ENCODE measurements at places on chromosomes 11 and 22.

DNA sequence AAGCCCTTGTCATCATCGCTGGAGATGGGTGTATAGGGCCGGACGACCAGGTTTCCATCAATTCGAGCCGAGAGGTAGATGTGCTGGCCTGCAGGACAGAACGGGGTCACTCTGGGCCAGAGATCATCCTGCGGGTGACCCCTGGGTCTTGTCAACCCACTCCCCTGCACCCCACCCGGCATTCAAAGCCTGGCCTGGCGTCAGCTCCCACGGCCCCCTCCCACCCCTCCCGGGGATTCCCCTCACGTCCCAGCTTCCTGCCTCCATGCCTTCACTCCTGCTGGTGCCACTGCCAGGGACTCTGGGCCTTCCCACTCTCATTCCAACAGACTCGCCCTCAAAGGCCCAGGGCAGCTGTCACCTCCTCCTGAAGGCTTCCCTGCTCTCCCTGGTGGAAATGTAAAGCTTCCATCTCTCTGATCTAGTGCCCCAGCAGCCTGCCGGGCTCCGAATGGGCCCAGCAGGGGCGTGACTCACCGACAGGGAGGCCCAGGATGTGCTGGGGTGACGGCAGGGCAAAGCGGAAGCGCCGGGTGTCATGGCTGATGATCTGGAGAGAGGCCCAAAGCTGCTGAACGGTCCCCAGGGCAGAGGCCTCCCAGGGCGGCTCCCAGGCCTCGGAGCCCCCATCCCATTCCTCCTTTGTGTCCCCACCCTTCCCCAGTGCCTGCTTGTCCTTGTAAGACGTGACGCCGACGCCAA, 9.3 kb downstream of the ATP5MGL start:
- no peak for DNase-seq

- no peak for DNase-seq
Observed at GRCh38 chr22:43200031-43200430, 13.1 kb upstream of the TTLL12 start.

- DNase-seq, result no peak
Observed at GRCh38 chr22:21921729-21922128, 30.9 kb downstream of the PPM1F start.

- no peak for DNase-seq
Observed at GRCh38 chr11:103594283-103594682, 442.2 kb upstream of the DDI1 start.

DNA sequence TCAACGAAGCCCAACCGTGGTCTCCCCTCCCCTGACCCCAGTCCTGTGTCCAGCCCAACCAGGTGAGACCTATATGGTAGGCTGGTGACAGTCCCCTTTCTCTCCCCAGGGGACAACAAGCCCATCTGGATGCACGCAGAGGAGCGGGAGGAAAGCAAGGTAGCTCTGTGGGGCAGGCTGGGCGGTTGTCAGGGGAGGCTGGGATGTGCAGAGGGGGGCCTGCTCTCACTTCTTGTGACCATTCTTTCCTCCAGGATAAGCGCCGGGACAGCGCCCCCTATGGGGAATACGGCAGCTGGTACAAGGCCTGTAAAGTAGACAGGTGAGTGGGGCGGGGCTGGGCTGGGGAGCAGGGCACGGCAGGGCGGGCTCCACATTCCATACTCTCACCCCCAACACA, 3.5 kb upstream of the RAB1B start:
- DNase-seq, result no peak

- no peak for DNase-seq
Observed at GRCh38 chr11:118521892-118522311, 5.4 kb upstream of the TTC36 start.

GRCh38 chr11:68575025-68575665, 109.2 kb upstream of the GAL start:
- DNase-seq, result no peak

GRCh38 chr22:44012162-44012561, 11.9 kb upstream of the PARVB start:
- DNase-seq, result no peak

DNA sequence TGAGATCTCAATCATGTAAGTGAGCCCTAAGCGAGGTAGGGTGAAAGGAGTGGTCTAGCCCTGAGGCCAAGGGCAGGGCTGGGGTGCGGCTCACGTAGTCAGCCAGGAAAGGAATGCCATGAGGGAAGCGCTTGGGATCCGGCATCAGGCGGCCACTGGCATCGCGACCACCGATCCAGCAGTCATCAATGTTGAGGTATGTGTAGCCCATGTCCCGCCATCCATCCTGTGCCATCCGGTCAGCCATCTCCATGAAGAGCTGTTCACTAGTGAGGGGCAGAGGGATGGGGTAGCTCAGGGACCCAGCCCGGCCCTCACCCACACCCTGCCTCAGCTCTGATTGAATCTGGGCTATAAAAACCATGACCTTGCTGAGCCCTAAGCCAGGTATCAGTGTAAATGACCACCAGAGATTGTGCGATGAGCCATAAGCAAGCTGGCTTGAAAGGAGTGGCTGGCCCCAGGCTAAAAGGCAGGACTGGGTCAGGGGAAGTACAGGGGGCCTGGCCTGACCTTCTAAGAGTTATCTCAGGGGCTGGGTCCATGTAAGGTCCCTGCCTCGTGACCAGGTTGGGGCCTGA, 2.9 kb downstream of the NAGA start:
- DNase-seq, result no peak

GRCh38 chr11:1881442-1882264, 10.0 kb downstream of the PRR33 start:
- no peak for DNase-seq

DNA sequence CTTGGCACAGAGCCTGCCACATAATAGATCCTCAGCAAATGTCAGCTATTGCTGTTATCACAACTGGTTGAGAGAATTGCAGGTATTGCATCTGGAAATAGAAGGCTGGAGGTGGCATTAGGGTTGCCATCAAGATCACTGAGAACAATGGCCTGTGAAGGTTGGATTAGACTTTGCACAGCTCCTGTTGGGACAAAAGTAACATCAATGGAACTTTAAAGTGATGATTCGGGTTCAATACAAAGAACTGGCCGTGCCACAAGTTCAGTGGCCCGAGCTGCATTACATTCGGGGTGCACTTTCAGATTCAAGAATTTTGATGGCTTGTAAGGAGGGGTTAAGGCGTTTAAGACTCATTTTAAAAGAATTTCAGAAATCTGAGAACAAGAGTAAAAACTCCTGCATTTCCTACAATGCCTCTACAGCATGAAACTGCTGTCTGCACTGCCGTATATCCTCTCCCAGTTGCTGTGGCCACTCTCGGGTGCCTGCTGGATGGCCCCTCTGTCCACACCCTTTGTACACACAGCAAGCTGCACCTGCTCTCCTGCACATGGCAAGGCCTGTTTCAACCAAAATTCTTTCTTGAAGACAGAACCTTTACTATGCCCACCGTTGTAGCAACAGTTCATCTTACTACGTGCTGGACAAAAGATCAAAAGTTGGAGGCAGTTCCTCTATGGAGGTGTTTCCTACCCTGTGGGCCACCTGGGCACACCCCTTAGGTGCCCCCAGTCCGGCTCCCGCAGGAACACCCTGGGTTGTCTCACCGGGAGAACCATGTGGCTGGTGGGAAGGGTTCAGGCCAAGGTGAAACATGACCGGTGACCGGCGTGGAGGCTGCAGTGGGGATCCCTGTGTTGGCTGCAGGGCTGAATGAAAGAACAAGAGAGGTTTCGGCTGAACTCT, 17.5 kb upstream of the SHANK2 start:
- DNase-seq, result no peak

DNA sequence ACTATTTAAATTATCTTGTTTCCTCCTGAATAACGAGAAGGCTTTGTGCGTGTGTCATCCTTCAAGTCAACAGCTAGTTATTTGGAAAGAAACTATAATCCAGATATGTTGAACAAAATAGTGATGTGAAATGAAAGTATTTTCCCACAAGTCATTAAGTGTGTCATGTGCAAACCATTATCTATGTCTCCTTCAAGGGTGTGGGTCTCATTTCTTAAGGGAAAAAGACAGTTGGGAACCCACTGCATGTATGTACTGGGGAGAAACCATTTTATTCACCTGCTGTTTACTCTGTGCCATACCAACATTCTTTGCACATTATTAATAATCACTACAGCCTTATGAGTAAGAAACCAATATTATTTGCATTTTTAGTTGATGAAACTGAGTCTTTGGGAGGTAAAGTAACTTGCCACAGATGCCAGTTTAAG, 145.3 kb upstream of the CTSC start:
- DNase-seq, result no peak

DNA sequence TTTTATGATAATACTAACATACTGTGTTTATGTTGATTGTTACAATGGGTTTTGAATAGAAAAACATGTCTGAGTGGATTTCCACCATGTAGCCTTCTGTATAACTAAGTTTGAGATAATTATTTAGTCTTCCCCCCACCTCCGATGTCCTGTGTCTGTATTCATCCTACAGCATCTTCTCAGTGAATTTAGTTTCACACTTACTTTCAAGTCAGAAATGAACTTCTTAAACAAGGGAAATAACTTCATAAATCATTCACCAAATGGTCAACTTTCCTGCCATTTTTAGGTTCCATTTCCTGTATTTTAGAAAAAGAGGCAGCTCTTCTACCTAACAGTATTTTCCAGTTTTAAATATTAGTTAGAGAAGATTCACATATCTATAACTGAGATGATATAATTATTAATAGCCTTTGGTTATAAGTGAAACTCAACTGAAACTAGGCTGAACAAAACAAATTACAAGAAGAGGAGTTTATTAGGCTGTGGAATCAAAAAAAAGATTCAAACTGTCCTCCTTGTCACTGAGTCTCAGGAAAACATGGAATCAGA, 3.5 kb downstream of the OR51B5 start:
- no peak for DNase-seq

- no peak for DNase-seq
Observed at GRCh38 chr22:48161298-48161697, 1398.8 kb downstream of the TBC1D22A start.

- no peak for DNase-seq
Observed at GRCh38 chr22:45238957-45239680, 1.6 kb downstream of the KIAA0930 start.

DNA sequence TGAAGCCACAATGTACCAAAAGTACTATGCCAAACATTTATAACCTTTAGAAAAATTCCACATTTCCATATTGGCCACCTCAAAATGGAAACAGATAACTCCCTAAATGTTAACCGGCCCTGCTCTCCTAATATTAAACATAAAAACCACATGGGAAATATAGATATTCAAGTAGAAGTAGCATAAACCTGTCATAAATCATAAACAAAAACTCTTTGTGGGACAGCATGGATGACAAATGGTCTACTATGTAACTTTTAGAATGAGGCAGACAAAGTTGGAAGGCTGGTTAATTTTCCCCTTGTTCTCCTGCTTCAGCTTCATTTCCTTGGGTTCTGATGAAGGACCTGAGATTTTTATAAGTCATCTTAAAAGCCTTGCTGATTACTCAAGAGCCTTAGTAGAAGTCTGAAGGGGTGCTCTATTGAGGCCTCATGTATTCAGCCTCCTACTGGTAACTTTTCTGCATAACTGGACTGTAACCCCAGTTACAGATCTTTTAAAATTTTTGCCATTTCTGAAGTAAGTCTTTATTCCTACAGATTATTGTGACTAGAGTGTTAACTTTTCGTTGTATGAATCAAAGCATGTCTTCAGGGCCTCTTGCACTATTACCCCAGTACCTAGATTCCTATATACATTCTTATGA, 116.4 kb downstream of the STIM1 start:
- no peak for DNase-seq

DNA sequence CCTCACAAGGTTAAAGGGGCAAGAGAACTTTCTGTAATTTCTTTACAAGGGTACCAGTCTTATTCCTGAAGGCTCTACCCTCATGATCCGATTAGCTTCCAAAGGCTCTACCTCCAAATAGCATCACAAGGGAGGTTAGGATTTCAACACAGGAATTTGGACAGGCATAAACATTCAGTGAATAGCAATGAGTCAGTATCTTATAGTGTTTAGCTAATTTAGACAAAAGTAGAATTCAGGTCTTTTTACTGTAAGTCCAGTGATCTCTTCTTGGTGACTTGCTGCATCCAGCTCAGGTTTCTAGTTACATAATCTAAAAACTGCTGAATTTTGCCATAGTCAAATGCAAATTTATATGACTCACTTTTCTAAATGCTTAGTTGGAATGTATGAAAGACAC, 1995.6 kb upstream of the RAG2 start:
- no peak for DNase-seq

- no peak for DNase-seq
Observed at GRCh38 chr11:44625759-44626523, 60.5 kb downstream of the CD82 start.

DNA sequence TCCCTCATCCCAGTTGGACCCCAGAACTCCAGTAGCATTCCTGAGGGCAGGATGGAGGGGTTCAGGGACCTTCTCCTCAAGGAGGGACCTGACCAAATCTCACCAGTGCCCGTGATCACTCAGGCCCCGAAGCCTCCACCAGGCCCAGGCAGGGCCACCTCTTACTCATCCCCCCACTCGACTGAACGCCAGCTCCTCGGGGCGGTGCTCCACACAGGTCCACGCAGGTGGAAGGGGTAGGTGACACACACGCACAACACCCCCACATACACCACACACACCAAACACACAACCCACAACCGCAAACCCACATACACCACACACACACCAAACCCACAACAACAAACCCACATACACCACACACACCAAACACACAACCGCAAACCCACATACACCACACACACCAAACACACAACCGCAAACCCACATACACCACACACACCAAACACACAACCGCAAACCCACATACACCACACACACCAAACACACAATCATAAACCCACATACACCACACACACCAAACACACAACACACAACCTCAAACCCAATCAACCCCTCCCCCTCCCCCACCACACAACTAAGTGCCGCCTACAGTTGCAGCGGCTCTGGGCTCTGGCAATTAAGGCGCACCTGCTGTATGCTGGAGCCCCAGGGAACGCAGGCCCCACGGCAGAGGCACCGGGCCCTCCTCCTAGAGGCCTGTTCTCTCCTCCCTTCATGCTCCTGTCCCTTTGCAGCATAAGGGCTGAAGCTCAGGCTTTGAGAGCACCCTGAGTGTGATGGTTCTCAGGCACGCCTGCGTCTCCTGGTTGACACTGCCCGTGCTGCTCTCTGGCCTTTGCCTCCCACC, 1318.1 kb downstream of the TBC1D22A start:
- DNase-seq, result no peak

DNA sequence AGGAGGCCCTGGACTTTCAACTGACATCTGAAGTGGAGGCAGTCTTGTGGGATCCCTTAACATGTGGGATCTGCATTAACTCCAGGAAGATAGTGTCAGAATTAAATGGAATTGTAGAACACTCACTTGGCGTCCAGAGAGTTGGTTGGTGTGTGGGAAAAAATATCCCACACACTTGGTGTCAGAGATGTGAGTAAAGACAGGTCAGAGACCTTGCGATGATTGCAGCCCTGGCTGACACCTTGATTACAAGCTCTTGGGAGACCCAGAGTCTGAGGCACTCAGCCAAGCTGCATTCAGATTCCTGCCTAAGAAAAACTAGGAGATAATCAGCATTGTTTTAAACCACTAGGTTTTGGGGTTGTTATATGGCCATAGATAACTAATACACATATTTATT, 7.2 kb upstream of the TPCN2 start:
- no peak for DNase-seq

DNA sequence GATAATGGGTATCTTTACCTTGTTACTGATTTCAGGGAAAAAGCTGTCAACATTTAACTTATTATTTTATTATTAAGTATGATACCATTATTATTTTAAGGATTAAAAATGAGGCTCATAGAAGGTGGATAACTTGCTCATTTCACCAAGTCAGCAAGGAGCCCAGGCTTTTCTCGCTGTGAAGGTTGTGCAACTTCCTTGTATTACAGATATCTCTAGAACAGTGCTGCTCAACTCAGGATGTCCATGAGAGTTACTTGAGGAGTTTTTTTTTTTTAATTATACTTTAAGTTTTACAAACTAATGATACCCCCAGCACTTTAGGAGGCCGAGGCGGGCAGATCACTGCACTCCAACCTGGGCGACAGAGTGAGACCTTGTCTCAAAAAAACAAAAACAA, 98.2 kb downstream of the INSC start:
- no peak for DNase-seq

Measured in stimulated activated CD4-positive, alpha-beta T cell treated with anti-CD3 and anti-CD28 coated beads, TNF-alpha, amount 100 ng/mL, for 1 hour (primary cell).